ENCODE measurements at places on chromosomes 4 and X. TPM values are rescaled to one million over a fixed set of nuclear protein-coding genes. Genes with fewer than 3 reads are reported as not detected.

- H3K27me3 ChIP-seq, result no peaks in the 10 kb centered on the region
- peak overlapping the region; percentile 49 for H3K4me3 ChIP-seq
- H3K27ac ChIP-seq, result no peak overlapping the region
- H3K36me3 ChIP-seq, result no peaks in the 10 kb centered on the region
- DNase-seq, result no peak
- H3K4me1 ChIP-seq, result no peaks in the 10 kb centered on the region
Measured at GRCh38 chr4:162164906-162165510, 1.2 kb upstream of the FSTL5 start.

- no peak overlapping the region for H3K4me3 ChIP-seq
- no peak overlapping the region for H3K27ac ChIP-seq
- peaks cover 10% of the 10 kb centered on the region for H3K4me1 ChIP-seq
- no peaks in the 10 kb centered on the region for H3K36me3 ChIP-seq
- no peaks in the 10 kb centered on the region for H3K27me3 ChIP-seq
- no peak for DNase-seq
Measured at GRCh38 chr4:186134257-186134656, 29.8 kb downstream of the FAM149A start.

DNA sequence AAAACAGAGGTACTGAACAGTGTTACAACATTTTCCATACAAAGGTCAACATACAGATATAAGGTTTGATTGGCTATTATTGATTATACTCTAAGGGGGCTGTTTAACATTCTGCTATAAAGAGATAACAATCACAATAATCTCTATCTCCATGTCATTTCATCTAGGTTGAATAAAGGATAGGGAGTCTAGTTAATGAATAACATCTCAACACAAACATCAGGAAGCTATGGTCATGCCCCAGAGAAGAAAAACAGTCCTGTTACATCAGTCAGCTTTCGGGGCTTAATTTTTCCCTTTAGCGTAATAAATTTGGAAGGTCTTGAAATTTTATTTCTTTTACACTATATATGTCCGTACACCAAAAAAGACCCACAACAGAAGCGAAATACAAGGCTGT lies 41.5 kb upstream of the DCAF8L2 start:
- H3K4me3 ChIP-seq, result no peak overlapping the region
- no peaks in the 10 kb centered on the region for H3K36me3 ChIP-seq
- no peaks in the 10 kb centered on the region for H3K27me3 ChIP-seq
- no peaks in the 10 kb centered on the region for H3K4me1 ChIP-seq

- no peak overlapping the region for H3K27ac ChIP-seq
- H3K4me3 ChIP-seq, result no peak overlapping the region
- DNase-seq, result no peak
- no peaks in the 10 kb centered on the region for H3K27me3 ChIP-seq
- peaks cover 7% of the 10 kb centered on the region for H3K4me1 ChIP-seq
Measured at GRCh38 chr4:76722838-76723237, 175.1 kb downstream of the SOWAHB start.

DNA sequence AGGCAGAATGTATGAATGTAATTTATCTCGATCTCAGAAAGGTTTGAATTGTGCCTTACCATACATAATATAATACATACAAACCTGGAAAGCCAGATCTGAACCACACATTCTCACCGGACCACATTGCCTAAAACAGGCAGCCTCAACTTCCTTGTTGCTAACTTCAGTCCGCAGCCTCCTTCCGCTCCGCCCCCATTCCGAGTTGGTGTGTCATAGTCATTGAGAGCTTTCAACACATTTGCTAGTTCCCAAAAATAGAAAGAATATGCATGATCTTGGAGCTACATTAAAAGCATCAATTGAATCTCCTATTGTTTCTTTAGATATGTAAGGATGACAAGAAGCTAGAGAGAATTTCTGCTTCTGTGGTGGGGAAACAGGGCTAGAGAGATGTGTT lies 127.2 kb downstream of the ARHGEF9 start:
- H3K4me1 ChIP-seq, result peaks cover 10% of the 10 kb centered on the region
- no peaks in the 10 kb centered on the region for H3K27me3 ChIP-seq
- H3K36me3 ChIP-seq, result no peaks in the 10 kb centered on the region
- peak; percentile 86 for DNase-seq
- H3K27ac ChIP-seq, result peak overlapping the region; percentile 66
- no peak overlapping the region for H3K4me3 ChIP-seq

- no peaks in the 10 kb centered on the region for H3K4me1 ChIP-seq
- H3K36me3 ChIP-seq, result no peaks in the 10 kb centered on the region
- DNase-seq, result no peak
- no peaks in the 10 kb centered on the region for H3K27me3 ChIP-seq
- no peak within 1 kb of the TSS for H3K27ac ChIP-seq
Measured at GRCh38 chrX:153179131-153179530, at the start of gene MAGEA1. MAGEA1 (plus strand) TSS chrX:153179284; CDS start chrX:153182390, 3,106 bp downstream.

GRCh38 chrX:118865231-118865630 lies 41.6 kb downstream of the ZCCHC12 start:
- H3K36me3 ChIP-seq, result no peaks in the 10 kb centered on the region
- H3K27me3 ChIP-seq, result no peaks in the 10 kb centered on the region
- no peak overlapping the region for H3K27ac ChIP-seq
- H3K4me1 ChIP-seq, result no peaks in the 10 kb centered on the region
- DNase-seq, result no peak

DNA sequence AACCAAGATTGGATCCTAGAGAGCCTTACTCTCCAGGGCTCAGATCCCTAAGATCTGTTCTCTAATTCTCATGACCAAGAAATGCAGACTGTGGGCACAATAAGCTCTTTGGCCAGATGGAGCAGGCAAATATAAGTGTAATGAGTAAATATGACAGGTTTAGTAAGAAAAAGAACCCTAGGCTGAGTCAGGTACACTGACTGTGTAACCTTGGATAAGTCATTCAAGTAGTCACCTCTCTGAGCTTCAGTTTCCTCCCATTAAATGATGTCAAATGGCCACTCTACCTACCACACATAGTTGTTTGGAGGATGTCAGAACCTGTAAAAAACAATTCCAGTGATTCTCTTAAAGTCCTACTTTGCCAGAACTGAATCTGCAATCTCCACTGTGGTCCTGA lies 8.3 kb upstream of the EDA start:
- no peak overlapping the region for H3K4me3 ChIP-seq
- no peak for DNase-seq
- peaks cover 4% of the 10 kb centered on the region for H3K4me1 ChIP-seq
- H3K27me3 ChIP-seq, result no peaks in the 10 kb centered on the region
- H3K27ac ChIP-seq, result no peak overlapping the region

DNA sequence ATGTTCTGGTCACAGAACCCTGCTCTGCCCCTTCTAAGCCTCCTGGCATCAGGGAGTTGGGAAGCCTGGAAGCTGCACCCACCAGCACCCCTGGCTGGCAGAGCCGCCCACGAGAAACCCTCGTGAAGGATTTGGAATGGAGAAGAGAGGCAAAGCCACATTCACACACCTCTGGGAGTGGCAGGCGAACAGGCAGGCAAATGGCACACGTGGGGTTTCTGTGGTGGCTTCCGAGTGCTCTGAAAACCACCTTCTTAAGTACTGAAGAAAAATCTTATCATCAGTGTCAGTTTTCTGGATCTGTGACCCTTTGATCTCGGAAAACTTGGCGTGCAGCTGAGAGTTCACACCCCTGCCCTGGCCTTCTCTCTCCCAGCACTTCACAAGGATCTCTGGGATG lies 442.2 kb upstream of the FRG1 start:
- no peak overlapping the region for H3K4me3 ChIP-seq
- DNase-seq, result peak; percentile 19
- H3K27ac ChIP-seq, result no peak overlapping the region
- H3K36me3 ChIP-seq, result no peaks in the 10 kb centered on the region
- H3K4me1 ChIP-seq, result peaks cover 13% of the 10 kb centered on the region

GRCh38 chr4:37721995-37722638 lies 35.9 kb upstream of the RELL1 start:
- no peaks in the 10 kb centered on the region for H3K4me1 ChIP-seq
- H3K36me3 ChIP-seq, result no peaks in the 10 kb centered on the region
- H3K27me3 ChIP-seq, result no peaks in the 10 kb centered on the region
- no peak overlapping the region for H3K27ac ChIP-seq
- no peak overlapping the region for H3K4me3 ChIP-seq

- no peaks in the 10 kb centered on the region for H3K36me3 ChIP-seq
- peaks cover 75% of the 10 kb centered on the region for H3K27me3 ChIP-seq
- no peaks in the 10 kb centered on the region for H3K4me1 ChIP-seq
- peak; percentile 19 for DNase-seq
Measured at GRCh38 chrX:150364347-150365050, 1.4 kb downstream of the MAMLD1 start.

- DNase-seq, result peak; percentile 80
- H3K27ac ChIP-seq, result no peak overlapping the region
- no peaks in the 10 kb centered on the region for H3K36me3 ChIP-seq
- no peak overlapping the region for H3K4me3 ChIP-seq
- no peaks in the 10 kb centered on the region for H3K4me1 ChIP-seq
- peaks cover 22% of the 10 kb centered on the region for H3K27me3 ChIP-seq
Measured at GRCh38 chr4:158624889-158625478, 46.7 kb downstream of the C4orf46 start.

DNA sequence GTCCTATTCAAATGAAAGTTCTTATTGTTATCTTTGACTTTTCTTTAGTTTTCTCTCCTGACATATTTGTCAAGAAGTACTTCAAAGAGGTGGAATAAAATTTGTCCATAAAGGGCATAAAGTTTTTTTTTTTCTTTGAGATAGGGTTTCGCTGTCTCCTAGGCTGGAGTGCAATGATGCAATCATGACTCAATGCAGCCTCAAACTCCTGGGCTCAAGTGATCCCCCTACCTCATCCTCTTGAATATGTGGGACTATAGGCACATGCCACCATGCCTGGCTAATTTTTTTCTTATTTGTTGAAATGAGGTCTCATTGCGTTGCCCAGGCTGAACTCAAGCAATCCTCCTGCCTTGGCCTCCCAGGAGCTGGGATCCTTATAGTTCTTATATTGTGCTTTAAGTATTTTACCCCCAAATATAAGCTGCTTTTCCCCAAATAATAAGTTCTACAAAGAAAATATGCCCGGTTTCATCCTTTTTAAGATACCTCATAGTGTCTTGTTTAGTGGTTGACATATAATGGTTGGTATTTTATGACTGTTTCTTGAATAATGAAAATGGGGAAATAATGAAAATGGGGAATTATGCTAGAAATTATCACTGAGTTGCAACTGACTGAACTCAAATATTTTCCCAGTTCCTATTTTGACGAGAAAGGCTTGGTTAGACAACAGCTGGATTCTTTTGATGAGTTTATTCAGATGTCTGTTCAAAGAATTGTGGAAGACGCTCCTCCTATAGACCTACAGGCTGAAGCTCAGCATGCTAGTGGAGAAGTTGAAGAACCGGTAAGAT lies 11.6 kb downstream of the POLR2B start:
- no peak overlapping the region for H3K27ac ChIP-seq
- no peaks in the 10 kb centered on the region for H3K4me1 ChIP-seq
- no peak overlapping the region for H3K4me3 ChIP-seq
- H3K36me3 ChIP-seq, result peaks cover 50% of the 10 kb centered on the region
- no peak for DNase-seq
- no peaks in the 10 kb centered on the region for H3K27me3 ChIP-seq

GRCh38 chrX:46626566-46626965 lies 53.0 kb downstream of the CHST7 start:
- no peak overlapping the region for H3K4me3 ChIP-seq
- no peaks in the 10 kb centered on the region for H3K27me3 ChIP-seq
- peak; percentile 22 for DNase-seq
- no peak overlapping the region for H3K27ac ChIP-seq
- no peaks in the 10 kb centered on the region for H3K36me3 ChIP-seq
- peaks cover 4% of the 10 kb centered on the region for H3K4me1 ChIP-seq

DNA sequence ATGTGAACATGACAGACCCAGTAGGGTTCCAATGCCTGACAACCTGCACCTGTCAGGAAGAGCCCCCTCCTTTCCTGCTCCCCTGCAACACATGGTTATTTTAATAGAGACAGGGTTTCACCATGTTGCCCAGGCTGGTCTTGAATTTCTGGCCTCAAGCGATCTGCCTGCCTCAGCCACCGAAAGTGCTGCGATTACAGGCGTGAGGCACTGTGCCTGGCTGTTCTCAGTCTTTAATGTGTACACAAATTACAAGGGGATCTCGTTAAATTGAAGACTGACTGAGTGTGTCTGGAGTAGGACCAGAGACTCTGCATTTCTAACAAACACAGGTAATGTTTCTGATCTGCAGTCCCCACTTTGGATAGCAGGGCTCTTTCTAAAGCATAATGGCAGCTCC lies 55.4 kb downstream of the NPNT start:
- no peak overlapping the region for H3K27ac ChIP-seq
- H3K4me3 ChIP-seq, result no peak overlapping the region
- no peak for DNase-seq
- H3K4me1 ChIP-seq, result no peaks in the 10 kb centered on the region
- no peaks in the 10 kb centered on the region for H3K27me3 ChIP-seq
- H3K36me3 ChIP-seq, result no peaks in the 10 kb centered on the region

GRCh38 chr4:148530114-148530513 lies 87.9 kb upstream of the NR3C2 start:
- H3K27me3 ChIP-seq, result no peaks in the 10 kb centered on the region
- H3K4me1 ChIP-seq, result no peaks in the 10 kb centered on the region
- no peak overlapping the region for H3K4me3 ChIP-seq
- H3K36me3 ChIP-seq, result no peaks in the 10 kb centered on the region

DNA sequence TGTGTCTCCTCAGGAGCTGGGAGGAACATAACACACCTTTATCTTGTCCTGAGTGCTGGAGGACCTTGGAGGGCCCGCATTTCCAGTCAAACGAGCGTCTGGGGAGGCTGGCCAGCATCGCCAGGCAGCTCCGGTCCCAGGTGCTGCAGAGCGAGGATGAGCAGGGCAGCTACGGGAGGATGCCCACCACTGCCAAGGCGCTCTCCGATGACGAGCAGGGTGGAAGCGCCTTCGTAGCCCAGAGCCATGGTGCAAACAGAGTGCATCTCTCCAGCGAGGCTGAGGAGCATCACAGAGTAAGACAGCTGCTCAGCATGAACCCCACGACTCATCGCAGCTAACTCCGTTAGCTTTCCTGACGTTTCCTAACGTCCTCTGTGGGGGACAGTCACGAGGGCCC lies 430 bp downstream of the TRIML1 start:
- no peaks in the 10 kb centered on the region for H3K27me3 ChIP-seq
- DNase-seq, result no peak
- no peaks in the 10 kb centered on the region for H3K36me3 ChIP-seq

DNA sequence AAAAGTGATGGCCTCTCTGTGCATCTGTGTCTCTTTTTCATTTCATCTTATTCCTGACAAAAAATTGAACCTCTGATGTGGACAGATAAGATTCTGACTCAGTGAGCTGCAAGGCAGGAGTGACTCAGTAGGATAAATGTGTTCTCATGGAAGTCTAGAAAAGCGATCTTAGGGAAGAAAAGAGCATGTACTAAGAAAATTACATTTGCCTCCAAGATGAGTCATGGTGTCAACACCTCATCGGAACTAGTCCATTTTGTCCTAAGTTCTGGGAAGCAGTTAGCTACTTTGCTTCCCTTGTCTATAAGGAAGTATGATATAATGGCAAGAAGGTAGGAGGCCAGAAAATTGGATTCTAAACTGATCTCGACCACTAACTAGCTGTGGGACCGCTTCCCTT lies 83.5 kb upstream of the AFF2 start:
- H3K36me3 ChIP-seq, result no peaks in the 10 kb centered on the region
- DNase-seq, result peak; percentile 3
- H3K4me3 ChIP-seq, result no peak overlapping the region
- no peaks in the 10 kb centered on the region for H3K27me3 ChIP-seq
- H3K4me1 ChIP-seq, result no peaks in the 10 kb centered on the region

Gene MAGED1
- 319 TPM for total RNA-seq

Gene PIR
- 3.4 TPM for total RNA-seq

Gene ADGRG2
- total RNA-seq, result 1.6 TPM

Gene AREG
- not detected for total RNA-seq

Gene ADAM29
- not detected for total RNA-seq

Gene CLTRN
- total RNA-seq, result 0.32 TPM

Gene BEX2
- total RNA-seq, result 142 TPM

Gene STAP1
- not detected for total RNA-seq

Gene SSX3
- total RNA-seq, result not detected

Gene CTAG1A
- total RNA-seq, result not detected
